Esophagus muscularis mucosa (tissue), 4 donors: ENCODE measurements at places on chromosomes 7 and 10. TPM values are rescaled to one million over a fixed set of nuclear protein-coding genes. Genes with fewer than 3 reads are reported as not detected.

GRCh38 chr10:2817940-2818636, 249.3 kb upstream of the PFKP start:
- H3K4me1 ChIP-seq = no peaks in the 10 kb centered on the region
- peak overlapping the region; percentile 5 for H3K4me3 ChIP-seq
- H3K27me3 ChIP-seq = no peaks in the 10 kb centered on the region
- no peaks in the 10 kb centered on the region for H3K36me3 ChIP-seq
- DNase-seq = no peak

DNA sequence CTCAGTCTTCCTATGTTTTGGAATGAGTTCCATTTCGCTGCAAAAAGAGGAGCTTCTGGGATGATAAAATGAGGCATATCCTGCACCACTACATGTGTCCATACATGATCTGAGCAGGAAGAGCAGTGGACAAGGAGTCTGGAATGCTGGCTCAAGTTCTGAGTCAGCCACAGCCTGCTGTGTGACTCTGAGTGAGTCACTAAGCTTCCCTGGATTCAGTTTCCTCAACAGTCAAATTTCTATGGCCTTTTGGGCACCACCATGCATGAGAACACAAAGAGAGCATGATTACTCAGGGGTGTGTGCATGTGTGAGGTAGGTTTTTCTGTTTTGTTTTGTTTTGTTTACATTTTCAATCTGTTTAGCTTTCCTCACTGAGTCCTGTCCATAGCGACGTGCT, 254.6 kb downstream of the ANKRD30A start:
- no peak overlapping the region for H3K27ac ChIP-seq
- no peak for DNase-seq
- no peaks in the 10 kb centered on the region for H3K27me3 ChIP-seq
- no peaks in the 10 kb centered on the region for H3K36me3 ChIP-seq

DNA sequence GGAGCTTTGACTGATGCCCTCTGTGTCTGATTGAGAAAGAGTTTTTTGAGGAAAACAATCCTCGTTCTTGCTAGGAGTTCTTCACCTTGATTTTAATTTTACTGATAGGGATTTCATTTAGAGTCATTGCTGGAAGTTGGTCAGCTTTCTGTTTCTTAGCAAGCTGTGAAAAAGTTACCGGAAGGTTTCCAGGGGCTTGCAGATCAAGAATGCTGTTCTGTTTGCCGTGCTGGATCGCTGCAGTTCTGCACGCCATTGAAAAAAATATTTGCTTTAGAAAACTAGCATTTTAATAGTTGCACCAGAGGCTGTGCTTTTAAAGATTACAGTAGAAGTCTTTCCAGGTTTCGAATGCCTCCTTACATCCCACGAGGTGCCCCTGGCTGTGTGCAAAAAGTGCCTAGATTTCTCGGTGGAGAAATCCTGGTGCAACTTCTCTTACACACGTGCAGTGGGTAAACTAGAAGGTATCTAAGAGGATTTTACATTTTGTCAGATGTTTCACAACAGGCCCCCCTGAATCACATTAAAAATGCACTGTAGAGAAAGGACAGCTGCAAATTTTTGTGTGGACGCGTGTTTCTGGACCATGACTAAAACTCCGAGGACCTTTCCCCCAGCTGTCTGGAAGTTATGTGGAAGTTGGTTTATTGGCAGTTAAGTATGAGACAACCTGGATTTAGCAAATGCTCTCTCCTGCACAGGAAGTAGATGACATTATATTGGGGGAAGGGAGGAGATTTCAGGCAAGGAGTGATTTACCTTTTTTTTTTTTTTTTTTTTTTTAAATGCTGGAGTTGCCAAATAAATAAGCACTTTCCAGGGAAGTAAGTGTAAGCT, 5.8 kb downstream of the TCF7L2 start:
- peak overlapping the region; percentile 93 for H3K27ac ChIP-seq
- peaks cover 61% of the 10 kb centered on the region for H3K4me1 ChIP-seq
- H3K27me3 ChIP-seq = no peaks in the 10 kb centered on the region
- H3K36me3 ChIP-seq = no peaks in the 10 kb centered on the region
- DNase-seq = no peak

Gene CALN1
- total RNA-seq = not detected

Gene PLAC9
- total RNA-seq = 21.3 TPM

Gene HMX2
- total RNA-seq = not detected

Gene C1QL3
- not detected for total RNA-seq

Gene CHRM2
- 16.6 TPM for total RNA-seq
